Left ventricle myocardium superior (tissue), 1 donor: ENCODE measurements at places on chromosomes 6 and 20.

DNA sequence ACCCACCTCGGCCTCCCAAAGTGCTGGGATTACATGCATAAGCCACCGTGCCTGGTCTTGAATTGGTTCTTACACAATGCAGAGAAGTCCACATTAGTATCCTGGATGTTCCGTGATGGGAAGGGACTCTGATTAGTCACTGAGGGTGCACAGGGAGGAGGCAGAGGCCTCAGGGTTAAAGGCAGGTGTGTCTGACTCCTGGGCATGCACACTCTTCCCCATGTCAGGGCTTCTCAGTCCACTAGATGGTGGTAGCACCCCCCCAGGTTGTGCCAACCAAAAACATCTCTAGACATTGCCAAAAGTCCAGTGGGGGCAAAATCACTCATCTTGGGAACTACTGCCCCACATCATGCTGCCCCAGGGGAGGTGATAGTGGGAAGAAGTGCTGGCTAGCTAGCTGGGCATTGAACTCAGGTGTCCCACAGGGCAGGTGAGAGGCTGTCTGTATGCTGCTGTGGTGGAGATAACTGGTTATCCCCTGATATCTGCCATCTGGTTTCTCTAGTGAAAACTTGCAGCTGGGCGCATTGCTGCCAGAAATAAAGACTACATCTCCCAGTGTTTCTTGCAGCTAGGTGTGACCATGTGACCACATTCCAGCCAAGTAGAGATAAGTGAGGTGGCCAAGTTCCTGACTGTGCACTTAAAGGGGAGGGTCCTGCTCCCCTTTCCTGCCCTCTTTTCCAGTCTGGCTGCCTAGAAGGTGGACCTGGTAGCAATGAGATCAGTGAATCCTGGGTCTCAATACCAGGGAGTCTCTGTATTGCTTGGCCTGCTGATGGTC is 8.4 kb upstream of the NSFL1C start:
- no peak for DNase-seq

DNA sequence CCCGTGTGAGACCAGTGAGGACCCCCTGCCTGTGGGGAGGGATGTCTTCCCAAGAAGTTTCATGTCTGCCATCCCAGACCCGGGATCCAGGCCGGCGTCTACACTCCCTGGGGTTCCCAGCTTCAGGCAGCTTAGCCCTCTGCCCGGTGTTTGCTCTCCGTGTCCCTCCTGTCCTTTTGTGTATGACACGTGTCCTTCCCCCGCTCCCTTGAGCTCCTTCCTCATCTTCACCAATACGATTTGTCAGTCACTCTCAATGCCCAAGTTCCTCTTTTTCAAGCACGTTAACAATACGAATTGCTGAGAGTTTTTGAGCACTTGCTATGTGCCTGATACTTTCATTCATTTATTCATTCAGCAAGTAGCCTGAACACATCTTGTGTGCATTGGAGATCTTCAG is 115.6 kb upstream of the PTPN1 start:
- DNase-seq, result no peak

DNA sequence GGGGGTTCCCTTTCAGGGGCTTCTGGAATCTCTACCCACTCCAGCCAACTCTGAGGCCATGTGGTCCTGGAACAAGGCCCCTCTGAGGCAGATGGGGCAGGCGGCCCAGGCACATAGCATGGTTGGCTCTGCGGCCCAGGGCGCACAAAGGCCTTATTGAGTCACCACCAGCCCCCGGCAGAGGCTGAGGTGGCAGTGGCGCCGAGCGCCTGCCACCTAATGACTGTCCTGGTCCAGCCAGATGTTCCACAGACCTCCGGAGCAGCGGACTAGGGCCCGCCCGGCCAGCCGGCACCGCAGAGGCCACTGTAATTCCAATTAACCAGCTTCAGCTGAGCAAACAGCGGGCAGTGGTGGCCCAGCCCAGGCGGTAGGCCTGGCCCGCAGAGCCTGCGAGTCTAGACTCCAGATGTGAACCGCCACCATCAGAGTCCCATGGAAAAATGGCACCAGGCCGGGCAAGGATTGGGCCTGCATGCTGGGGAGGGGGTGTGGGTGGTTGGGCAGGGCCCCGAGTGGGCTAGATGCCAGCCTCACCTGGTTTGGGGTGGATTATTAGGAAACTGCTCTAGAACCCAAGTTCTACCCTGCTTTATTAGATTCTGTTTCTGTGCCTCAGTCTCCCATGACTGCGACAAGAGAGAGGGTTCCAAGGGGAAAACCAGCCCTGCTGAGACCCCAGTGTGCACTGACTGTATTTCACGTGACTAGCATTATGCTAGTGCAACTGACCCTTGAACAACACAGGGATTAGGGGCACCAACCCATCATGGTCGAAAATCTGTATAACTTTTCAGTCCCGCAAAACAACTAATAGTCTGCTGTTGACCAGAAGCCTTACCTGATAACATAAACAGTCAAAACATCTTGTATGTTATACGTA is 34.1 kb upstream of the ID1 start:
- no peak for DNase-seq

GRCh38 chr20:57807401-57808263 is 97.8 kb upstream of the PMEPA1 start:
- peak; percentile 56 for DNase-seq

- DNase-seq, result peak; percentile 74
Measured at GRCh38 chr20:59004493-59004762, 2.6 kb downstream of the CTSZ start.

GRCh38 chr6:95325916-95326315 is 251.4 kb upstream of the MANEA start:
- no peak for DNase-seq

GRCh38 chr6:45500924-45501816 is 123.4 kb upstream of the SUPT3H start:
- DNase-seq, result no peak

DNA sequence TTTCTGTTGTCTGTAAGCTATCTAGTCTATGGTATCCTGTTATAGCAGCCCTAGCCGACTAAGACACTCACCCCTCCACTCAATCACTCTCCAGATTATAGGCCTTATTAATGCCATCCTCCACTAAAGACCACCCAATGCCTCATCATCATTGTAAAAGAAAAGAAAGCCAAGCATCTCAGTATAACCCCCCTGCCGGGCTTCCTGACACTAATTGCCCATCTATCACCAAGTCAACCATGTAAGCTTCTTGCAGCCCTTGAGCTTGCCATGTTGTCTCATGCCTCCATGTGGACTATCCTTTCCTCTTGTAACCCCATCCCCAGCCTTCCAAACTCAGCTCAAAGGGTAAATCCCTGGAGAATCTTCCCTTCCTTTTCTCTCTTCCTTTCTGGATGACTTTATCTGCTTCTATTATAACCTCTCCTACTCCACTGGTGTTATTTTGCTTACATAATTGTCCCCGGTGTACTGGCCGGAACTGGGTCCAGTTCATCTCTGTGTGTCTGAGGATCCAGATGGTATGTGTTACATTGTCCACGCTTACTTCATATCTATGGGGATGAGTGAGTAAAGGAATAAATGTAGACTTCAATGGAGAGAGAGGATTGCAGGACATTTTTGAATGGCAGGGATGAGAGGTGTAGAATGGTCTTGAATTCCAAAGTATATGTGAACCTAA is 202.9 kb upstream of the SOX4 start:
- DNase-seq, result no peak

DNA sequence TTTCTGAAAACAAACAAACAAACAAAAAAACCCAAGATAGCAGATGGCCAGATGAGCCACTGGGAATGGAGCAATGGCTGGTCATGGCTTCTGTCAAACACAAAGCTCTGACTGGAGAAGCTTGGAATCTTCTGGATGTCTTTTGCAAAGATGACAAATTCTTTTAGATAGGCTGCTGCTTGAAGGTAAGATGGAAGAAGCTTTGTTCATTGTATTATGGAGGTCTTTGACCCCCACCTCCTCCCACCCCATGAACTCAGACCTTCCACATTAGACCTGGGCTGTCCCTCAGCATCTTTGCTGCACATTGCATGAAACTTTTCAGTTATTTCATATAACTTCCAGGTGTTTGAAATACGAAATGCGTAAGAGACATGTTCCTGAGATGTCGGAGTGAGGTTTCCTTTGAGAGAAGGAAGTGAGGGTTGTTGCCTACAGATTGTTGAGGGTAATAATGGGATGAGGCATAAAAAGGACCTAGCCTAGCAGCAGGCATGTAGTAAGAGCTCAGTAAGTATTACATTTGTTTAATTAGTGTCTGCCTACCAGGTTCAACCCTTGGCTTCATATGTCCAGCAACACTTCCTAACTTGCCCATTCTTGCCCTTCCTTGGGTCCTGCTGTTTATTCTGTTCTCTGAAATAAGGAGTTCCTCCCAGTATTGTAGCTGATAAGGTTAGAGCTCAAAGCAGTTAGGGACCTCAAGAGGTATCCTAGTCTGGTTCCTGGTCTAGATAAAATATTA is 51.4 kb upstream of the IER3 start:
- no peak for DNase-seq
